ENCODE measurements at places on chromosomes 3 and 15. TPM values are rescaled to one million over a fixed set of nuclear protein-coding genes. Genes with fewer than 3 reads are reported as not detected.

Gene CMTM8
- polyA plus RNA-seq: 4.2 TPM

Gene SOX14
- polyA plus RNA-seq: not detected

Gene STRC
- not detected for polyA plus RNA-seq

Gene RARB
- polyA plus RNA-seq: 1.2 TPM

Gene CASR
- 0.06 TPM for polyA plus RNA-seq

All from sigmoid colon (tissue), 7 donors.